ENCODE measurements at places on chromosomes 12 and 14. TPM values are rescaled to one million over a fixed set of nuclear protein-coding genes. Genes with fewer than 3 reads are reported as not detected.

SERPINA3 gene
- not detected for total RNA-seq

- DNase-seq, result peak; percentile 42
Measured at GRCh38 chr12:89333564-89334252, 18.6 kb downstream of the DUSP6 start.

- DNase-seq, result no peak
Measured at GRCh38 chr12:117018685-117019084, 80.5 kb downstream of the TESC start.

- no peak for DNase-seq
Measured at GRCh38 chr12:56118688-56119357, 757 bp downstream of the ZC3H10 start.

- DNase-seq, result peak; percentile 18
Measured at GRCh38 chr12:56931474-56931978, 2.7 kb downstream of the SDR9C7 start.

SSTR1 gene
- not detected for total RNA-seq

DNA sequence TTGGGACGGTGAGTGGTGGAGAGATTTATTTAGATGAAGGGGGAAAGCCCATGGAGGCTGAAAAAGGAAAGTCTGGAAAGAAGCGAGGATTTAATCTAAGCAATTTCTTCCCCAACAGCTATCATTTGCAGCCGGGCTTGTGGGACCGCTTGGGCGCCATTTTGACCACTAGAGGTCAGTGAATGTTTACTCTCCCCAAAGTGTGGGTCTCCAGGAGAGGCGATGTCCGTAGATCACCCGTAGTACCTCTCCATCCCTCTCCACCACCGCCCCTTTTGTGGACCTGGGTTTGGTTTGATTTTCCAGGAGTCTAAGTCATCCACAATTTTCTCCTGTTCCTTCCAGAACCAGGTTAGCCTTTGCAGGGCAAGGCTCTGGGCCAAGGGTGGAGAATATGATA lies 91.2 kb upstream of the PARP11 start:
- DNase-seq, result peak; percentile 50

HPD gene
- total RNA-seq, result not detected

DNA sequence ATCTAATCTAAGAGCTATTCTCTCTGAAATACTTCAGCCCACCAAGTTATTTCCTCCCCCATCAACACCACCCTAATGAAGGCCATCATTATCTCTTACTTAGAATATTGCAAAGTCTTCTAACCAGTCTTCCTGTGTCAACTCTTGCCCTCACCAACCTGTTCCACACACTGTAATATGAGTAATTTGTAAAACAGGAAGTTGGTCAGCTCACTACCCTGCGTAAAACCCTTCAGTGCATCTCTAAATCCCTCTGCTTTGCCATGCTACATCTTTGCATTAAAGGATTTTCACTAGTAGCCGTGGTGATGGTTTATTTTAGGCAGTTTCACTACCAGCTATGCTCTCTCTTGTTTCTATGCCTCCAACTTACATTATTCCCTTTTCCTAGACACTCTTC lies 70.0 kb downstream of the KIF21A start:
- peak; percentile 40 for DNase-seq

DNA sequence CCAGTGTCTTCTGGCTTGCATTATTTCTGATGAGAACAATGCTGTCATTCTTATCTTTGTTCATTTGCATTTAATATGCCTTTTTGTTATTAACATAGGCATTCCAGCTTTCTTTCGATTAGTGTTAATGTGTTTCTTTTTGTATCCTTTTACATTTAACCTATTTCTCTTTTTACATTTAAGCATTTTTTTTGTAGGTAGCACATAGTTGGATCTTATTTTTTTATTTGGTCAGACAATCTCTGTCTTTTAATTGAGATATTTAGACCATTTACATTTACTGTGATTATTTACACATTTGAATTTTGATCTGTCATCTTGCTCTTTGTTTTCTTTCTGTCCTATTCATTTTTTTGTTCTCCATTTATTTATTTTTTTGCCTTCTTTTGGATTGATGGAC lies 14.5 kb upstream of the KIF26A start:
- DNase-seq, result no peak

SINHCAF gene
- total RNA-seq, result 171 TPM

DNA sequence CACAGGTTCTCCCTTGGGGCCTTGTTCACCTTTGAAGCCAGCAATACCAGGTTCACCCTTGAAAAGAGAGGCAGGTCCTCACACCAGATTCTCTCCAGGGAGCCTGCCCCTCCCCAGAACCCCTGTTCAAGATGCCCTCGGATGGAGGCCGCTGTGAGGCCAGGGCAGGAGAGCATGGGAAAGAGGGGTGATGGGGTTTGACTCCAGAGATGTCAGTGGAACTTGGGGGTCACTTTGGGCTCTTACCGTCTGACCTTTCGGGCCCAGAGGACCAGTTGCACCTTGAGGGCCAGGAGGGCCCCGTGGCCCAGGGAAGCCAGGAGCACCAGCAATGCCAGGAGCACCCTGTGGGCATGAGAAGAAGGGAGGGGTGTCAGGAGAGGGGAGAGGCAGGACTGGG lies 17.4 kb downstream of the COL2A1 start:
- DNase-seq, result no peak

GRCh38 chr14:59634617-59635016 lies 58.0 kb upstream of the CCDC175 start:
- DNase-seq, result no peak

ZNF705A gene
- total RNA-seq, result not detected

DNA sequence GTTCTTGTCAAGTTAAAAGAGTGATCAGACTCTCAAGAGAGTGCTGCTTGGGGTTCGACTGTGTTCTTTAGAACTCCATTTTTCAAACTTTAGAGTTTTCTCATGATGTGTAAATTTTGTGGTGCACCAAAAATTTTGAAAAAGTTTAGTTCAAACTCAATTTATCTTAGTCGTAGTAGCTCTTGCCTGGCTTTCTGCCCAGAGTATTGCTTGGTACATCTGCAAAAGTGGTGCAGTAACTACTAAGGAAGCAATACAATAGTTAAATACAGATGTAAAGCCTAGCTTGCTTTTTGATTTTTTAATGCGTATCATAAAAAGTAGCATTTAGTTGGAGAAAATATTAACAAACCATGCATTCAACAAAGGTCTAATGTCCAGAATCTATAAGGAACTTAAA lies 9.5 kb upstream of the CCDC91 start:
- DNase-seq, result no peak

CELA1 gene
- total RNA-seq, result not detected

PRKD1 gene
- total RNA-seq, result not detected

DNA sequence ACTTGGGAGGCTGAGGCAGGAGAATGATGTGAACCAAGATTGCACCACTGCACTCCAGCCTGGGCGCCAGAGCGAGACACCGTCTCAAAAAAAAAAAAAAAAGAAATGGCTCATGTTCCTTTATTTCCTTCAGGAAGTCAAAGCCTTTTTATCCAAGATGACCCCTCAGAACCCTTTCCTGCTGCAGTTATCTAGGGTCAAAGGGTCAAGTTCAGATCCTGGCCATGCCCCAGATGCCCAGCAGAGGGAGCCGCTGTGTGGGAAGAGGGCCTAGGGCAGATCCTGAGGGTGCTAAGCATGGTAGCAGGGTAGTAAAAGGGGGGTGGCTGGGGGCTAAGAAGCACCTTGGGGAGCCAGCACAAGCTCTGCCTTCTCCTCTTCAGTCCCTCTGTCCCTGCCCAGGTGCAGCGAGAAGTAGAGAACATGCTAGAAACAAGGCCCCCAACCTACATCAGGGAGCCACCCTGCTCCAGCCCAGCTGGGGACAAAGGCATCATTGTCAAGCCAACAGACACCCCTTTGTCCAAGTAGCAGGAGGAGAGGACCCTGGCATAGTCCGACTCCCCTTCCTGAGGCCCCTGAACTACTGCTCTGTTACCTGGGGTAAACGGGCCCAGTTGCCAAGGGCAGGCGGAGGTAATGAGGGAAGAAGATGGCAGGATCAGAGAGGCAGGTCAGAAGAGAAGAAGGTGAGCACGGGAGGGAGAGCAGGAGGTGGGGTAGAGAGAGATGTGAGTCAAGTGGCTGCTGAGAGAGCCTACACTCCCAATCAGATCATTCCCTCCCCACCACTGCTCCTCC lies 6.5 kb downstream of the NFE2 start:
- peak; percentile 77 for DNase-seq

- peak; percentile 97 for DNase-seq
Measured at GRCh38 chr12:124992874-124993625, 395 bp upstream of the BRI3BP start.

DNA sequence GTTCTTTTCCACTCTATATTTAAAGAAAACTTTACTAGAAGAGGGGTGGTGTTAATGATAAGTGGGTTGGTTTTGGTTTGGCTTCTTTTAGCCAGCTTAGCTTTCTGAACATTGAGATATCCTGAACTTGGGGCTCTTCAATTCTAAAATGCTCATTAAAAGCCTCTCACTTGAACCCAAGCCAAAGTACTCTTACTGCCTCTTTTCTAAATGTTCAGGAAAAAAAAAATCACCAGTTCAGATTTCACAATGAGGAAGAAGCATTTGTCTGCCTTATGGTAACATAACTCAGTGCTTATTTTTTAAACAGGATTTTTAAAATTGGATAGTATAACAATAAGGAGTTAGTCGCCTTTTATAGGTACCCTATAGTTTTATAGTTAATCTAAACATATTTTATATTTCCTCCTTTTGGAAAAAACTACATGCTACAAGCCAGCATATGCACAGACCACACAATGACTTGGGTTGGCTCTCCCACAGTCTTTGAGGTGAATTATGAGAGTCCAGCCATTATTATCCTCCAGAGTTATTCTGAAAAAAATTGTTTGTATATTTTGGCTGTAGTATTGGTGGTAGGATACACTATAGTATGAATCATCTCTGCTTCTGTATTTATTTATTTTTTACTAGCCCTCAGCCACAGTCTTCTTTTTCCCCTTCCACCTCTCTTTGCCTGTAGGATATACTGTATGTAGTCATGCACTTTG lies 195.5 kb upstream of the TMPO start:
- DNase-seq, result no peak

- no peak for DNase-seq
Measured at GRCh38 chr12:32140877-32141276, 34.2 kb downstream of the BICD1 start.

DNA sequence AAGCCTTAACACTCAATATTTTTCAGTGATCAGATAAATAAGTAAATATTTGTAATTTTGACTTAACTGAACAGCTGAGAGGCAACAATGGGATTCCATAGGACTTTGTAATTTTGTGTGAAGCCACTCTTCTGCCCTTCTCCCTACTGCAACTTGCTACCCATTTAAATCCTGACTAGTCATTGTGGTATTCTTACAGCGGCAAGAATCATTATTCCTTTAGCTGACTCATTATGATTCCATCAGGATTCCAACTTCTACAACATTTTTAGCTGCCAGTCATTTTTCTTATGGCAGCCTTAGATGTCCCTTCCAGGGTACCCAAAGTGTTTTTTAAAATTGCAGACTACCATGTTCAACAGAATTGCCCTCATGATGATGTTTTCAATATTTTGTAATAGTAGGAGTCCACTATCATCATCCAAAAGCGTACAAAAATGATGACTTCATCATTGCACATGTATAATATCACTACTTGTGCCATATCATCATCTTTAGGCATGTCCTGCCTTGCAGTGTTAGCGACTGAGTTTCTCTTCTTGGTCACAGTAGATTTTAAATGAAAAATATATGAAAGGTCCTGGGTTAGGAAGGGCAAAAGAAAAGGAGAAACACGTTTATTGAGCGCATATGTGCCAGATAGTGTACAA lies 5.1 kb upstream of the MAGOHB start:
- no peak for DNase-seq

- peak; percentile 43 for DNase-seq
Measured at GRCh38 chr12:6703631-6704030, 3.0 kb upstream of the PIANP start.

TPH2 gene
- not detected for total RNA-seq

GRCh38 chr12:27969624-27970400 lies 2.7 kb downstream of the PTHLH start:
- peak; percentile 76 for DNase-seq

DNA sequence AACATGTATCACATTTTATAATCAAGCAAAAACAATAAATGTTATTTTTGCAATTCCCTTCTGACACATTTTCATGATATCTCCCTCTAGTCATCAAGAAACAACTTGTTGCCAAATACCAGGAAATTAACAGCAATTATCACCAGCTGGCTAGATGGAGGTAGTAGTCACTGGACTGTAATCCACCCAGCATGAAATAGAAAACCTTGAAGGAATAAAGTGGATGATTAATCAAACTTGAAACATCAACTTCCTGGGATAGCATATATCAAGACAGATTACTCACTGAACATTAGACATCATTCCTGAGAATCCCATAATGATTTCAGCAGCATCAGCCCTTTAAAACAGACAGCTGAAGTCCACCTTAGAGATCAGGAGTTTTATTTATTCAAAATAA lies 259.0 kb downstream of the CCDC59 start:
- DNase-seq, result no peak

DNA sequence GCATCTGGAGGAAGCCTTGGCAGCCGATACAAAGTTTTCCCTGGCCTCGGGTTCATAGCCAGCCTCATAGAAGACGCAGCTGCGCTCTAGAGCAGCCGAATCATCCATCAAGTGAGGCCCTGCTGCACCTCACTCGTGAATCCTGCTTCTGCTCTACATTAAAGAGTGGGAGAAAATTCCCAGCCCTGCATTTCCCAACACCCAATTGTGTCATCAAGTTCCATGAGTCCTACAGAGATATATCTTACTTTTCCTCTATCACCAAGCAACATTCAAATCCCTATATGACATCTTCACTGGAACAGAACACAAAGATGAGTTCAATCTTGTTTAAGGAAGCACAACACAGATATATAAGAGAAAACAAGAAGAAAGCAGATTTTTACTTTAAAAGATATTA lies 139.3 kb downstream of the TTC7B start:
- no peak for DNase-seq

DNA sequence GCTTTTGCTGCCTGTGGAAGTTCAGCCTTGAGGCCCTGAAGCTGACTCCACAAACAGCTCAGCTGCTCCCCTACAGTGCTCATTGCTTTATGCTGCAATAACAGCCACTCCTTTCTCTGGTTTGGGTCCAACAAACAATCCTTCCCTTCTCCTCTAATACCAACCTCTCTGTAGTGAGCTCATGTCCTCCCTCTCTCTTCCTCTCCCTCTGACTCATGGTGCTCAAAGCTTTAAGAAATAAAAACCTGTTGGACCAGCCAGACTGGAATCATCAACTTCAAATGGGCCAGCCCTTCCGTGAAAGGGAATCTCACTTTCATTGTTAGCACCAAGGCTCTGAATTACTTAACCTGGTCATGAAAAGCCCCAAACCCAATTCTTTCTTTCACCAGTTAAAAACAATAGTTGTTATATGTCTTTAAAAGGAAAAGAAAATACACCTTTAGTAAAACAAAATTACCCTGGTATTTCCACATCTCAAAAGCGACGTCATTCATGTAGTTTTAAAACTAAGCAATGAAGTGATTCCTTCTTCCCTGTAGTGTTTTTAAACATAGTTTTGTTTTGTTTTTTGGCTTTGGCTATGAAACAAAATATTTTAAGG lies 126.4 kb downstream of the DUSP6 start:
- peak; percentile 44 for DNase-seq

DLST gene
- 113 TPM for total RNA-seq

- DNase-seq, result no peak
Measured at GRCh38 chr14:66468778-66469367, 17.3 kb upstream of the CCDC196 start.

Data from activated CD8-positive, alpha-beta T cell treated with anti-CD3 and anti-CD28 coated beads for 36 hours (primary cell).